Nephron progenitor cell (in vitro differentiated cells): ENCODE measurements at places on chromosomes 3 and 15.
A peak's percentile ranks its signal among the peaks of the same experiment; 100 is the strongest.

DNA sequence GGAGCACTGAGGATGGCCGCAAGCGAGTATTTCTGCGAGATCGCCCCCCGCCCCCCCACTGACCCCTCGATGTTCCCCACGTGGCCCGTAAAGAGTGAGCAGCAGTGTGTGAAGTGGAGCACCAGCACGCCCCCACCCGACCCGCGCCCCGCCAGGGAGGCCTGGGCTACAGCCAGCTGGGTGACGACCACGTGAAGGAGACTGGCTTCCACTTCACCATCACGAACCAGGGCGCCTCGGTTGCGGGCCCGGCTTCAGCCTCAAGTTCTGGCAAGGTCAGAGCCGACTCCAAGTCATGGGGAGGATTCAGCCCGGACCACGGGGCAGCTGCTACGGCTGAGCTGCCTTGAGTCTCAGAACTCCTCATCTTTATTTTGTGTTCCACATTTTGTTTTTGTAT lies 2.4 kb upstream of the RNU5B-1 start:
- no peak overlapping the region for H3K4me3 ChIP-seq
- no peak for DNase-seq
- H3K27me3 ChIP-seq: peaks cover 8% of the 10 kb centered on the region

DNA sequence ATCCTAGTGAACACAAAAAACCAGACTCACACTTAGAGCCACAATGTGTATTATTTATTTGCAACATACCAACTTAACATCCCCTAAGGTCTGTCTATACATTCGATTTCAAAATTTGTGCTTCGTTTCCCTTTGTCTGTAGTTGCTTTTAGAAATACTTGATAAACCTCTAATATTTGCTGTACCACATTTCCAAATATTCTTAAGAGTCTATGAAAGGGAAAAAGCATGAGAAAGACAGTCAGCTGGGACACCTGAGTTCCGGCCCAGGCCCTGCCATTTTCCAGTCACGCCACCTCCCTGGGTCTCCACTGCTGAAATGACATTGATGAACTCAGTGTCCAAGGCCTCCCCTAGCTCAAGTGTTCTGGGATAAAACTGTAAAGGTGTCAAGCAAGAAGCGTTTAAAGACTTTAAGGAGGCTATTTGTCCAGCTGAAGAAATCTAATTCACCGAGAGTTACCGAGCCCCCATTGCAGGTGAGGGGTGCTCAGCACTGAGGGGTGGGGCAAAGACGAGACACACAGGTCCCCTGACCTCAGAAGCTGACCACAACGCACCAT lies 26.6 kb downstream of the LRRC2 start:
- no peak overlapping the region for H3K27ac ChIP-seq
- peaks cover 25% of the 10 kb centered on the region for H3K4me1 ChIP-seq
- H3K4me3 ChIP-seq: no peak overlapping the region

DNA sequence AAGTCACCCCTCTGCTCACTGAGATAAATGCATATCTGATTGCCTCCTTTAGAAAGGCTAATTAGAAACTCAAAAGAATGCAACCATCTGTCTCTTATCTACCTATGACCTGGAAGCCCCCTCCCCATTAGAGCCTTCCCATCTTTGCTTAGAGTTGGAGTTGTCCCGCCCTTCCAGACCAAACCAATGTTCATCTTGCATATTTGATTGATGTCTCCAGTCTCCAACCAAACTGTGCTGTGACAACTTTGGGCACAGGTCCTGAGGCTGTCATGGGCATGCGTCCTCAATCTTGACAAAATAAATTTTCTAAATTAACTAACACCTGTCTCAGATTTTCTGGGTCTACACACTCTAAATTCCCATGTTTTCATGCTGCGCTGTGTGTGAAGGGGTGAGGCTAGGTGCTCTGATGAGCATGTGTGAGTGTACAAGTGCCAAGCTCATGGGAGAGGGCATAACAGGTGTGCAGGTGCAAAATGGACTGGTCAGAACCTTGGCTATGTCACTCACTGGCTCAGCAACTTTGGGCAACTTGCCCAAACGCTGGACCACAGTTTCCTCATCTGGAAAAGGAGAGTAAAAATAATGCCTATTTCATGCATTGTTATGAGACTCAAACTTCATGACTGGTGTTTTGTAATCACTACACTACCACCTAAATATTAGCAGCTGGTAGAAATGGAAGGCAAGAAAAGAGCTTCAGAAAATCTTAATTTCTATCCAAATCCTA lies 7.2 kb downstream of the DAPK2 start:
- DNase-seq: no peak
- no peak overlapping the region for H3K4me3 ChIP-seq
- H3K27me3 ChIP-seq: peaks cover 19% of the 10 kb centered on the region
- H3K4me1 ChIP-seq: no peaks in the 10 kb centered on the region
- no peaks in the 10 kb centered on the region for H3K36me3 ChIP-seq

GRCh38 chr3:155368786-155369185 lies 75.3 kb upstream of the STRIT1 start:
- no peak overlapping the region for H3K27ac ChIP-seq
- no peak overlapping the region for H3K4me3 ChIP-seq
- H3K27me3 ChIP-seq: no peaks in the 10 kb centered on the region
- no peak for DNase-seq
- peaks cover 6% of the 10 kb centered on the region for H3K4me1 ChIP-seq
- peaks cover 5% of the 10 kb centered on the region for H3K36me3 ChIP-seq

DNA sequence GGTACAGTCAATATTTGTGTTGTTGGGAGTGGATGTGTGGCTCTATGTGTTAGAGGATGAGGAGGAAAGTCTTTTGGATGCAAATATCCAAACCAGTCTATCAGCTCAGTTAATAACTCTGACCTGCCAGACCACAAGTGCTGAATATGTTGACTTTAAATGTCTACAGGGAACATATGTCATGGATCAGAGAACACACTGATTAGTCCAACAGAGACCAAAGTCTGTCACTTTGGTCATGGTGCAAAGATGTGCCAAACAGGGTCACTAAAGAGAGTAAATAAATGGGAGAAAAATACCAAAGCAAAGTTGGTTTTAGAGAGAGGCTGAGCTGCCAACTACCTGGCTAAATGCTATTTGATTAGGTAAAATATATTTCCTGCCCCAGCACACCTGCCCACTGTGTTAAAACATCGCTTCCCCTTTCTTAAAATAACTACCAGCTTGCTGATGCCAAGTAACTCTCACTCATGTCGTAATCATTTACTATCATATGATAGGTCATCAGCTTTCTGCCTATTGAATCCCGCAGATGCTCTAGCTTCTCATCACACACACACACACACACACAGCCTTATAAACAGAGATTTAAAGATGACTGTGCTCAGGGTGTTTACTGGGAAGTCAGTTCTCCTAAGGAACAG lies 173.3 kb downstream of the PDZRN3 start:
- no peaks in the 10 kb centered on the region for H3K27me3 ChIP-seq
- no peak for DNase-seq
- no peak overlapping the region for H3K4me3 ChIP-seq
- H3K4me1 ChIP-seq: peaks cover 28% of the 10 kb centered on the region
- no peaks in the 10 kb centered on the region for H3K36me3 ChIP-seq
- H3K27ac ChIP-seq: no peak overlapping the region

- H3K27ac ChIP-seq: no peak overlapping the region
- H3K36me3 ChIP-seq: no peaks in the 10 kb centered on the region
- no peak overlapping the region for H3K4me3 ChIP-seq
- H3K27me3 ChIP-seq: peaks cover 31% of the 10 kb centered on the region
- H3K4me1 ChIP-seq: peaks cover 9% of the 10 kb centered on the region
Observed at GRCh38 chr15:91072161-91072560, 27.9 kb upstream of the SV2B start.

GRCh38 chr3:130779031-130779430 lies 32.4 kb upstream of the PIK3R4 start:
- H3K4me3 ChIP-seq: no peak overlapping the region
- H3K27ac ChIP-seq: no peak overlapping the region
- no peaks in the 10 kb centered on the region for H3K36me3 ChIP-seq
- H3K27me3 ChIP-seq: peaks cover 7% of the 10 kb centered on the region
- H3K4me1 ChIP-seq: peaks cover 38% of the 10 kb centered on the region
- DNase-seq: peak; percentile 25

DNA sequence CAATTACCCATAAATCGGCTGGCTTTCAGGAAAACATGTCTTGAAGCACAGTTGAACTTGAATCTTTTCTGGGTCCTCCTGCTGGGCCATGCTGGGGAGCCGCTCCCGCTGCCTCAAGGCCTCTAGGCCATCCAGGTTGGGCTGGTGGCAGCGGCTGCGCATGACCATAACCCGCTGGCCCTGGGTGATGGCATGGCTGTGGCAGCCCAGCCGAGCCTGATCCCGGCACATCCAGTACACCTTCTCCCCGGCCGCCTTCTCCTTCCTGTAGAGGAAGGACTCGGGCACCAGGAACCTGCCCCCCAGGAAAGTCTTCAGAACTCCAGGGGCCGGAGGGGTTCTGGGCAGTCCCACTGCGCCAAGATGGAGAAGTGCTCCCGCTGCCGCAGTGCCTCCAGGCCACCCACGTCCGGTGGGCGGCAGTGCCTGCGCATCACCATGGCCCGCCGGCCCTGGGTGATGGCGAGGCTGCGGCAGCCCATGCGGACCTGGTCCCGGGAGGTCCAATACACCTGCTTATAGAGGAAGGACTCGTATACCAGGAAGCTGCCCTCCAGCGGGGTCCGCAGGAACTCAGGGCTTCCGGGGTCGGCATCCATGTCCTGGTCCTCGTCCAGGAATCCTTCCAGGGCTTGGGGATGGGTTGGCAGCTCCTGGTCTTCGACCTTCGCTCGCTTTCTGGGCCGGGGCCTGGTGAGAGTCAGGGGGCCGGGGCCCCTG lies 84.3 kb upstream of the FXR1 start:
- no peaks in the 10 kb centered on the region for H3K4me1 ChIP-seq
- H3K4me3 ChIP-seq: no peak overlapping the region
- H3K36me3 ChIP-seq: no peaks in the 10 kb centered on the region
- no peak overlapping the region for H3K27ac ChIP-seq

DNA sequence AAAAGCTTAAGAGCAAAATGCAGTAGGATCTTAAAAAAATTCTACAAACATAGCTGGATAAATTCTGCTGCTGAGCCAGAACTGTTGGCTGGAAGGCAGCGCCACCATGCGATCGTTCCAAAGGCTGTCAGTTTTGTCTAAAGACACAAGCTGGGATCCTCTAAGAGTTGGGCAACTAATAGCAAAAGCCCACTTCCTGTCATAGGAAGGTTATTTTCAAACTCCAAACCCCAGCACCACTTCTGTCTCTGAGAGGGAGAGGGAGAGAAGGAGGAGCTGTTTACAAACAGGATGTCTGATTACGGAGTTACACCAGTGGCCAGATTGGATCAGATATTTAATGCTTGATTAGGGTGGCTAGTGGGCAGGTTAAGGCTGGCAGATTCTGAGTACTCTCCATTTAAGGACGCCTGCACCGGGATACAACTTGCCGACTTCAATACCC lies 44.0 kb downstream of the EIF4E3 start:
- no peak overlapping the region for H3K27ac ChIP-seq
- DNase-seq: peak; percentile 67
- no peak overlapping the region for H3K4me3 ChIP-seq
- H3K36me3 ChIP-seq: peaks cover 2% of the 10 kb centered on the region

DNA sequence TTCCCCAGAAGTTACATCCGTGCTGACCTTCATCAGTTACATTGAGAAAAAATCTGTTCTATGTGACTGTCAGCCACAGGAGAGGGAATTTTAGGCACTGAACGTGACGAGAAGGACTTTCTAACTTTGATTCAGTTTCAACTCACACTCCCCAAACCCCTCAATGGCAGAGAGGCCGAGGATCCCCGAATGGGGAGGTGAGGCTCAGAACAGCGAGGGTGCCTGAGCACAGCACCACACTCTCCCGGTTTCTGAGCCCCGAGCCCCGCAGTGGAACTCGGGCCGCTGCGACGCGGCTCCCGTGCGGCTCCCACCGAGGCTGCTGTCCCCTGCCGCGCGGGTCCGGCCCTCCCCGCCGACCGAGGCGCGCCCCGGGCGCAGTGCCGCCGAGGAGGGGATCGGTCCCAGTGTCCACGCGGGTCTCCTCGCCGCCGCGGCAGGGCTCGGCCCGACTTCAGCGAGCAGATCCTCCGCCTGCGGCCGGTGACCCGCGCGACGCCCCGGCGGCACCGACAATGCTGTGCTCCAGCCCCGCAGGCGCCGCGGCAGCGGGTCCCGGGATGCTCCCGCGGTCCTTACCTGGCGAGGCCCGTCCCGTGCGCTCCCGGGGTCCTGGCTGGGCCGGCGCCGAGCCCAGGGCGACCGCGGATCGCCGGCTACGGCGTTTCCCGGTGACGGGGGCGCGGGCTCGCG lies 439 bp downstream of the CTXND1 start:
- H3K36me3 ChIP-seq: no peaks in the 10 kb centered on the region
- H3K4me3 ChIP-seq: peak overlapping the region; percentile 75

DNA sequence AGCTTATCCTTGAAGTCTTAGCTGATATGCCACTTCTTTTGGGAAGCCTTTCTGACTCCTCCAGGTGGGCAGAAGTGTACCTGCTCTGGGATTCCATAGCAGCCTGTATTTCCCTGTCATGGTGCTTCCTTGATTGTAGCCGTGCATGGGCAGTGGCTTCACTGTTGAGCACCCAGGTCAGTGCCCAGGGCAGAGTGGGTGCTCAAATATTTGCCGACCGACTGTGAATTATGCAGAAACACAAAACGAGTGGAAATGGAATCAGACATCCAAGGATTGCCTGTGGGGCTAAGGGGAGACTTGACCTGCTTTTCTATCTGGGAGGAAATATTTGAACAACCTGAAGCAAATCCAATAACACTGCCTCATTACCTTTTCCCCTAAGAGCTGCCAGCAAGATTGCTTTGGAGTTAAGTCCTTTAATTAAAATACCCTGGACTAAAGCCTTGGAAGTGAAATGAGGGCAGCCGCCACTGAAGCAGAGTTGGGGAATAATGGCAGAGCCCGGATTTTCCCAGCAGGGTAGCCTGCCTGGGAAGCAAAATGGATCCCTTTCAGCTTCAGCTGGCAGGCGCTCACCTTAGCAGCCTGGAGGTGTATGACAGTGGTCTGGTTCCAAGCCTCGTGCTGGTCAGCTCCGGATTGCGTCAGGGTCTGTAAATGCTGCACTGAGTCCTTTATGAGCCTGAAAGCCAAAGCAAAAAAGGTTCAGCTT lies 14.9 kb downstream of the ACOX2 start:
- no peak overlapping the region for H3K4me3 ChIP-seq
- peaks cover 59% of the 10 kb centered on the region for H3K4me1 ChIP-seq
- H3K27me3 ChIP-seq: no peaks in the 10 kb centered on the region
- peaks cover 9% of the 10 kb centered on the region for H3K36me3 ChIP-seq
- H3K27ac ChIP-seq: peak overlapping the region; percentile 60

GRCh38 chr3:131535596-131535995 lies 32.8 kb upstream of the MRPL3 start:
- DNase-seq: no peak
- H3K4me1 ChIP-seq: peaks cover 15% of the 10 kb centered on the region
- H3K4me3 ChIP-seq: no peak overlapping the region
- no peak overlapping the region for H3K27ac ChIP-seq
- no peaks in the 10 kb centered on the region for H3K36me3 ChIP-seq
- no peaks in the 10 kb centered on the region for H3K27me3 ChIP-seq

DNA sequence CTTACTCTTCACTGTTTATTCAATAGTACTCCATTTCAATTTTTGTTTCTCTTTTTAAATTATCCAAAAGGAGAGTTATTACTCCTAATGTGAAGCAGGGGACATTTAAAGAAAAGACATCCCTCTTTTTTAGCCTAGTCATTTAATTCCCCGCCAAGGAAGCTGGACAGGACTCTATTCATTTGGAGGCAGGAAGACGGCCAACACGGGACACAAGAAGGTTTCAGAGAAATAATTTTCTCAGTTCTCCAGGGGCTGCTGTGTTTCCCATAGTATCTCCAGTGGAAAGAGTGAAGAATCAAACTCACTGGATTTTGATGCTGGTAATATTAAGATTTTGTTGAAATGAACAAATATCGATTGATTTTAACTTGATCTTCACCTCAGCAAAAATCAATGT lies 833.7 kb downstream of the ROBO2 start:
- no peak overlapping the region for H3K27ac ChIP-seq
- no peaks in the 10 kb centered on the region for H3K36me3 ChIP-seq
- no peak for DNase-seq
- H3K4me3 ChIP-seq: no peak overlapping the region
